ENCODE measurements at places on chromosomes 3 and 15. TPM values are rescaled to one million over a fixed set of nuclear protein-coding genes. Genes with fewer than 3 reads are reported as not detected.

The PTX3 gene
- total RNA-seq = 1.2 TPM

The CGNL1 gene
- total RNA-seq = not detected

The AQR gene
- 45.4 TPM for total RNA-seq

The NRROS gene
- 15.1 TPM for total RNA-seq

The TTLL13 gene
- 0.29 TPM for total RNA-seq

The SLC4A7 gene
- 67.3 TPM for total RNA-seq

The LAMB2 gene
- 0.65 TPM for total RNA-seq

The SHF gene
- total RNA-seq = 2.8 TPM

The STRA6 gene
- total RNA-seq = not detected

- H3K27ac ChIP-seq = no peak overlapping the region
- no peak overlapping the region for H3K4me3 ChIP-seq
- DNase-seq = no peak
- H3K4me1 ChIP-seq = no peaks in the 10 kb centered on the region
Observed at GRCh38 chr3:171122240-171122639, 95.7 kb upstream of the SLC2A2 start.

DNA sequence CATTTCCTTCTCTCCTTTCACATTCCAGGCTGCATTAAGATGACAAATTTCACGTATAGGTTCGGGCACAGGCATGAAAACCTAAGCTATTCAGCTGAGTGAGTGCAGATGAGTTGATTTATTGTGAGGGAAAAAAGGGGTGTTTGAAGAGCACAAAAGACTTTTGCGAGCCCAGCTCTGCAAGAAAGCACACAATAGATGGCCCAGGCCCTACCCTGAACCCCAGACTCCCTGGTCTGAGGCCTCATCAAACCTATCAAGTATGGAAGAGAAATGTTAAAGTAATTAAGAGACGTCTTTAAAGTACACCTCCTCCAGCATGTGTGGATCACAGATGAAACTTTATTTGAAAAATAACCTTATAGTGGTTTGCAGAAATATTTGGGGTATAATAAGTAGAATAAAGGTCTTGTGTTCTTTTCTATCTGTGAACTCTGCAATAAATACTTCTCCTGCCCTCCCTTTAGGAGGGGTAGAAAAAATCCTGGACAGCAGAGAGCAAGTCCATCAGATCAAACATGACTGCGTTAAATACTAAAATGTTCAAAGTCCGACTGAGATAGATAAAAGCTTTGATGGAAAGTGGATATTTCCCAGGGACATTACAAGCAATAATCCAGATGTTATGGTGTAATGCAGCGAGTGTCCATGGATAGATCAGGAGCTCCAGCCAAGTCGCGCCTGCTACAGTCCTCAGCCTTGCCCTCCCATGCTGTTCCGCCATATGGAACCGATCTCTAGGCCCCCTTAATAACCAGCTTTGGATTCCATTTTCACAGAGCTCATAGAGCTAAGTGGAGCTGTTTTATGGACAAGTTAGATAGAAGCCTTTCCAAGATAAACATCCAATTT lies 121.5 kb downstream of the MCTP2 start:
- no peaks in the 10 kb centered on the region for H3K27me3 ChIP-seq
- H3K4me3 ChIP-seq = no peak overlapping the region
- H3K36me3 ChIP-seq = peaks cover 3% of the 10 kb centered on the region
- H3K4me1 ChIP-seq = peaks cover 4% of the 10 kb centered on the region
- H3K27ac ChIP-seq = no peak overlapping the region

DNA sequence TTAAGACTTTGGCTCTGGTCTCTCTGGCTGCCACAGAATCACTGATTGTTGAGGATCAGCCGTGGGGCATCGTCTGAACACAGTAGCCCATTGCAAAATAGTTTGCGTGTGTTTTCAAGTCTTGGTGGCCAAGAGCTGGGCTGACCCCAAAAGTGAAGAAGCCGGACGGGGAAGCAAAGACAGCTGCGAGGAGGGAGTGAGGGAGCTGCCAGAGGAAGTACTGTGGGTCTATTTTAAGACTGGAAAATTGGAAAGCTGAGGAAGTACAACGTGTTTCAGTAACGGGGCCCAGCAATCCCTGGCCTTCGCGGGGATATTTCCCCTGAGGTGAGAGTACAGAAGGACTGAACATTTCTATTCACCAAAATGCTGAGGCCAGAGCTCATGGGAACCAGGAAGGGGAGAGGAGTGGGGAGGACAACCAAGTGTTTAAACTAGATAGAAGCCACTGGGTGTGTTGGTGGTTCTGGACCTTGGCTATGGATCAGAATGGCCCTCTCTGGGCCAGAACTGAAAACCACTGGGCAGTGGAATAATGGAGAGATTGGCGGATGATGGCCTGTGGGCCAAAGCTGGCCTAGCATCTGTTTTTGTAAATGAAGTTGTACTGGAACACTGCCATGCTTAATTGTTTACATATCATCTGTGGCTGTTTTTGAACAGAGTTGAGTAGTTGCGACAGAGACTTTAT lies 34.1 kb upstream of the LIMD1 start:
- no peak for DNase-seq
- H3K4me3 ChIP-seq = no peak overlapping the region
- no peaks in the 10 kb centered on the region for H3K27me3 ChIP-seq

- no peak overlapping the region for H3K27ac ChIP-seq
- no peak overlapping the region for H3K4me3 ChIP-seq
- no peaks in the 10 kb centered on the region for H3K4me1 ChIP-seq
- no peaks in the 10 kb centered on the region for H3K36me3 ChIP-seq
- no peak for DNase-seq
- H3K27me3 ChIP-seq = peaks cover 42% of the 10 kb centered on the region
Observed at GRCh38 chr15:37872661-37873060, 61.8 kb upstream of the TMCO5A start.

- peaks cover 2% of the 10 kb centered on the region for H3K36me3 ChIP-seq
- no peak overlapping the region for H3K4me3 ChIP-seq
- peaks cover 3% of the 10 kb centered on the region for H3K4me1 ChIP-seq
Observed at GRCh38 chr3:122961146-122961545, 66.4 kb downstream of the SEMA5B start.

DNA sequence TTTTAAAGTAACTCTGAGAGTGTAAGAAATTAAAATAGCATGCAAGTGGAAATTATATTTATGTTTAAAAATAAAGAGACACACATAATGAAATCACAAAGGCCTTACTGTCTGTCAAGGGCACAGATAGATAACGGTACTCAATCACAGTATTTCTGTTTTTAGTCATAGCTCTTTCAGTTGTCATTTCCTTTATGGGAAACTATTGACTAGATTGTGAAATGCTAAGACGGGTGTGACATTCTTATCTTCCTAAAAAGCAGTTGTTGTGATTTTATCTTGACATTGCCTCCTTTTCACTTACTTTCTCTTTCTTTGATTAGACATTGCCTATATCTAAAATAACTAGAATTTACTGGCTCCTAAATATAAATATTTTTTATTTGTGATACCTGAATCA lies 100.1 kb upstream of the PLSCR5 start:
- no peak for DNase-seq
- H3K27ac ChIP-seq = no peak overlapping the region
- no peaks in the 10 kb centered on the region for H3K36me3 ChIP-seq
- no peak overlapping the region for H3K4me3 ChIP-seq
- H3K4me1 ChIP-seq = no peaks in the 10 kb centered on the region

DNA sequence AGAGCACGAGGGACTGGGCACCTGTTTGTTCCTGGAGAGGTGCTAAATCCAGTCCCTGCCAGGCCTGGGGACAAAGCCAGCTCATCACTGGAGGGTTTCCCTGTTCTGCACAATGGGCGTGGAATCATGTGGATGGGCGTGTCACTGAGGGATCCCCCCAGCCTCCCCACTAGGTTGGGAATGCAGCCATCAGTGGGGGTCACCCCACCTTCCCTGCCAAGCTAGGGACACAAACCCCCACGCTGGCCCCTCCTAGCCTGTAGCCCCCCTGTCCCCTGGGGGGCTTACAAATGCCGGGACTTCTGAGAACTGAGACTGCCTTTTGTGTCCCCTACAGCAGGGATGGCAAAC lies 61.9 kb downstream of the NSMCE3 start:
- no peak overlapping the region for H3K4me3 ChIP-seq
- no peaks in the 10 kb centered on the region for H3K36me3 ChIP-seq
- no peaks in the 10 kb centered on the region for H3K4me1 ChIP-seq
- DNase-seq = no peak
- H3K27ac ChIP-seq = no peak overlapping the region
- H3K27me3 ChIP-seq = peaks cover 70% of the 10 kb centered on the region

- peaks cover 24% of the 10 kb centered on the region for H3K4me1 ChIP-seq
- H3K4me3 ChIP-seq = no peak overlapping the region
- no peaks in the 10 kb centered on the region for H3K36me3 ChIP-seq
- no peak for DNase-seq
- no peak overlapping the region for H3K27ac ChIP-seq
- H3K27me3 ChIP-seq = no peaks in the 10 kb centered on the region
Observed at GRCh38 chr3:37989821-37990480, 635 bp upstream of the VILL start.

DNA sequence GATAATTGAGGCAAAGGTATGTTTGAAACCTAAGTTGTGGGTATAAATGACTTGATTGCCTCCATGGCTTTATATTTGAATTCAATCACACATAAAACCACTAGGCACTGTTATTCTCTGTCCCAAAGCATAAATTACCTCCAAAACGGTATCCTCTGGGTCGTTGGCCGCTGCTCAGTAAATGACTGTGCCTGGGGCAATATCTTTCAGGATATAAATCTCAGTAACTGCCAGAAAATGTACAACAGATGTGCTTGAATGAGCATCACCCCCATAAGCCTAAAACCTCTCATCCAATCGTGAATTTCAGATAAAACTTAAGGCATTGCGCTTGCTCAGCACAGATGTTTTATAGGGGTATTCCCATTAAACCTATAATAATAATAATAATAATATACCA lies 19.0 kb upstream of the C3orf49 start:
- H3K4me3 ChIP-seq = no peak overlapping the region
- DNase-seq = no peak

GRCh38 chr3:159616234-159616825 lies 372.3 kb upstream of the IL12A start:
- no peaks in the 10 kb centered on the region for H3K4me1 ChIP-seq
- no peak overlapping the region for H3K4me3 ChIP-seq
- H3K36me3 ChIP-seq = no peaks in the 10 kb centered on the region
- DNase-seq = no peak
- no peak overlapping the region for H3K27ac ChIP-seq
- H3K27me3 ChIP-seq = no peaks in the 10 kb centered on the region

- no peak overlapping the region for H3K4me3 ChIP-seq
- H3K4me1 ChIP-seq = no peaks in the 10 kb centered on the region
- no peak overlapping the region for H3K27ac ChIP-seq
- H3K27me3 ChIP-seq = peaks cover 8% of the 10 kb centered on the region
- no peaks in the 10 kb centered on the region for H3K36me3 ChIP-seq
- DNase-seq = no peak
Observed at GRCh38 chr15:71312731-71313460, 197.6 kb downstream of the THSD4 start.

DNA sequence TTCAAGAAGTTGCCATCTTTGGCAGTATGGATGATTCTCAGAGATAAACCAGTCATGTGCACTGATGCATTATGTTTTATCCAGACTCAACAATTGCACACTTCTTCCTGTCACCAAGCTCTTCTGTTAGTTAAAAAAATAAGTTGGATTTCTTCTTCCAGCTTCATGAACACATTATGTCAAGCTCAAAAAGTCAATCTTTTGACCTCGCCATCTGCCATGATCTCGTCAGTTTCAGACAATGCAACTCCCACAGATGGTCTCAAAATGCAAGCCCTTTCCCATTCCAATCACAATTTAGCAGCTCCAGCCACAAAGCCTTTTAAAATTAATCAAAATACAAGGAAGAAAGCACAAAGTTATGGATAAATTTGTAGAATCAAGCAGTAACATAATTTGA lies 42.8 kb downstream of the TFDP2 start:
- H3K4me3 ChIP-seq = no peak overlapping the region

DNA sequence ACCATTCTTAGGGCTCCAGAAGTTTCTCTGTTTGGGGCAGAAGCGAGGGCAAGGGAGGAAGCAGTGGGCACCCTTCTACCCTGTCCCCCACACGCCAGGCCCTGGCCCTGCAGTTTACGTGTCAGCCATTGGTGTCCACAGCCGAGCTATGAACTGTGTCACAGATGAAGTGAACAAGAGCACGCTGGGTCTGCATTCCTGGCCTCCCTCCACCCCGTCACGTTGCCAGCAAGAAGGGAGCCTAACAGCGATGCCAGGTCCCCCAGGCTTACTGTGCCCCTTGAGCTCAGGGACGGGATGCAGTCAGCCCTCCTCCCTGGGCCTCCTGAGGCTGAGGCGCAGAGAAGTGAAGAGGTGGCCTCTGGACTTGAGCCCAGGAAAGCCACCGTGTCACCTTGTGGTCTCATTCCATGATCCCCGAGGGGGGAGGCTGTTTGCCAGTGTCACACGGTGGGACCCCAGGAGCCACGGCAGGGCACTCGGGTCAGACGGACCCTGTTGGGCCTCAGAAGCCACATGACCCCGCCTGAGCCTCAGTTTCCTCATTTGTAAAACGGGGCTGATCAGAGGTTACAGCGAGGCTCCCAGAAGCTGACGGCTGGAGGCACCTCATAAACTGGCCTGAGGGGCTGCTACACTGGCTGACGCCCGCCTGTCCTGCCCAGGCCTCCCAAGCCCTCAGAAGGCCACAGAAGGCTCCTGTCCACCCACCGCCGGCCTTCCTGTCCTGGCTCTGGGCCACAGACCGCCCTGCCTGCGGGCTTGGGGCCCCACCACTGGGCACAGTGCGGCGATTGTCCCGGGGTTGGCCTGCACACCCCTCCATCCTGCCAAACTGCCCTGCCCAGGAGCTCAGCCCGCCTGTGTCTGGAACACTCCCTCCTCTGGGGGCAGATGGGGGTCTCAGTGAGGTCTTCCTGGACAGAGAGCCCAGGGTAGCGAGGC lies 18.6 kb downstream of the IQSEC1 start:
- H3K27ac ChIP-seq = no peak overlapping the region
- peaks cover 6% of the 10 kb centered on the region for H3K27me3 ChIP-seq
- no peak for DNase-seq
- H3K4me1 ChIP-seq = peaks cover 18% of the 10 kb centered on the region
- H3K4me3 ChIP-seq = no peak overlapping the region
- H3K36me3 ChIP-seq = peaks cover 2% of the 10 kb centered on the region

DNA sequence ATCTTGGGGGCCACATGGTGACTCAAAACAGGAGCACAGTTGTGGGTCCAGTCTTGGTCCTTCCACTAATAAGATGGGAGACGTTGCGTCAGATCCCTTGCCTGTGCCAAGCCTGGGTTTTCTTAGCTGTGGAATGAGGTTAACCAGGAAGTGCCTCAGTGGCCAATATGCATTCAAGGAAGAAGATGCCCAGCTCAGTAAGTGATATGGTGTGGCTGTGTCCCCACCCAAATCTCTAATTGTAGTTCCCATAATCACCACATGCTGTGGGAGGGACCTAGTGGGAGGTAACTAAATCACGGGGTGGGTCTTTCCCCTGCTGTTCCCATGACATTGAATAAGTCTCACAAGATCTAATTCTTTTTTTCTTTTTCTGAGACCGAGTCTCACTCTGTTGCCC lies 6.4 kb downstream of the ALG1L2 start:
- DNase-seq = no peak
- peaks cover 9% of the 10 kb centered on the region for H3K27me3 ChIP-seq
- no peak overlapping the region for H3K27ac ChIP-seq

DNA sequence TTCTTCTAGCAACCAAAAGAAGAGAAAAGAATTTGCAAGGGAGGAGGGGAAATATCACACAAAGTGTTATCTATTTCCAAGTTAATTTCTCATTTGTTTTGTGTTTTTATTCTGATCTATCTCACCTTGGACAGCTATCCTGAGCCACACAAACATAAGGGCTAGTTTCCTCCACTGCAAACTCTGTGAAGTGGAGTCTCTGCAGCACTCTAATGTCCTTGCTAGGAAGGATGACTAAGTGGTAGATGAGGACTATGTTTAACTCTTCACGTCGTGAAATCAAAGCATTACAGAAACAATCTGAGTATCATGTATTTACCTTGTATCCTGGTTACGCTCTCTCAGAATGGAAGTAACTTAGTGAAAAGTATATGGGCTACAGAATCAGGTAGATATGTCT lies 33.9 kb upstream of the CHRM5 start:
- no peak for DNase-seq
- no peaks in the 10 kb centered on the region for H3K36me3 ChIP-seq
- no peak overlapping the region for H3K27ac ChIP-seq
- H3K27me3 ChIP-seq = no peaks in the 10 kb centered on the region
- no peaks in the 10 kb centered on the region for H3K4me1 ChIP-seq
